ENCODE measurements at places on chromosomes 6 and 20.
A peak's percentile ranks its signal among the peaks of the same experiment; 100 is the strongest.

GRCh38 chr20:56628015-56628872 lies 862 bp upstream of the TFAP2C start:
- DNase-seq, result no peak

- DNase-seq, result peak; percentile 31
Observed at GRCh38 chr6:52574709-52575501, 2.0 kb downstream of the TRAM2 start.

- DNase-seq, result no peak
Observed at GRCh38 chr6:34709386-34709785, 12.8 kb upstream of the ILRUN start.

DNA sequence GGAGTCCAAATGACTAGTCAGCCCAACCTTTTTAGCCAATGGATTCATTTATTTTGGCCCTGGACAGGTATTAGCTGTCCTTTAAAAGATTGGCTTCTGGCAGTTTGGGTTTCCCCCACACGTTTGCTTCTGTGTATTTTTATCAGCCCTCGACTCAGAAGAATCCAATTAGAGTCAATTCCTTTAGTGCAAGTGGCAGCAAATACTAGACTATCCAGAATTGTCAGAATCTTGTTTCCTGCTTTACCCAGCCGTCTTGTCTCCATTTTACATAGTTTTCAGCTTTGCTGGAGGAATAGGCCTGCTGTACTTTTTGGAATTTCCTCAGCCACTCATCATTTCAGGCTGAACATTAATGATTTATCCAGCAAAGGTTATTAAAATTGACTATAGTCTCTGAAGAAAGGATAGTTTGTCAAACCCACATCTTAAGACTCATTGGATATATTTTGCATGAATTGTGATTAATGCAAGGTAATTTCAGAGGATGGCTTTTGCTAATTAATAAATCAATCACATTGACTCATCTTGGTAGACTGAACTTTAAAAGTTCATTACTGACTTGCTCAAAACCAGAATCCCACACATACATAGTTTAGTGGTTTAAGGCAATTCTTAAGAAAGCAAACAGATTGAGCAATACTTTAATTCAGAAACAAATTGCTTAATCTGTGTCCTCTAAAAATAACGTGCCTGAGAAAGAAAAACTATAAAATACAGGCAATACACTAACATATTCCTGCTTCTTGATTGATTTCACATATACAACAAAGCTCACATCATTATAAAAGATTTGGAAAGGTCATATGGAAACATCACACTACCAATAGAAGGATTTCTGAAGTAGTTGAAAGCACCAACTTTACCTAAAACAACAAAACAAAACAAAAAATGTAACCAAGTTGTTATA lies 62.9 kb upstream of the ZNF217 start:
- DNase-seq, result no peak

DNA sequence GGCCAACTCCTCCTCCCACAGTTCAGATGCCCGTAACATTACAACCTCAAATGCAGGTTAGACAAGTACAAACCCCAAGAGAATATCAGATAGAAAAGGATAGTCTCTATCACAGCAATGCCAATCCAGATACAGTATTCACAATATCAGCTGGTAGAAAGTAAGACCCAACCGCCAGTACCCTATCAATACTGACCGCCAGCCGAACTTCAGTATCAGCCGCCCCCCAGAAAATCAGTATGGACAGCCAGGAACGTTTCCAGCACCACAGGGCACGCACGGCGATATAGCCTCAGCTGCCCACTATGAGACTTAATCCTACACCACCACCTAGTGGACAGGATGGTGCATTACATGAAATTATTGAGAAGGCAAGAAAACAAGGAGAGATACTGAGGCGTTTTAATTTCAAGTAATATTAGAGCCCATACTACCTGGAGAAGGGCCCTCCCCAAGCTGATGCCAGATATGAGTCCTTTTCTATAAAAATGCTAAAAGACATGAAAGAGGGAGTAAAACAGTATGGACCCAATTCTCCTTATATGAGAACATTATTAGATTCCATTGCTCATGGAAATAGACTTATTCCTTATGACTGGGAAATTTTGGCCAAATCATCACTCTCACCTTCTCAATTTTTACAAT lies 17.6 kb upstream of the EIF2S2 start:
- peak; percentile 10 for DNase-seq

- no peak for DNase-seq
Observed at GRCh38 chr6:137740967-137741761, 125.9 kb upstream of the TNFAIP3 start.

DNA sequence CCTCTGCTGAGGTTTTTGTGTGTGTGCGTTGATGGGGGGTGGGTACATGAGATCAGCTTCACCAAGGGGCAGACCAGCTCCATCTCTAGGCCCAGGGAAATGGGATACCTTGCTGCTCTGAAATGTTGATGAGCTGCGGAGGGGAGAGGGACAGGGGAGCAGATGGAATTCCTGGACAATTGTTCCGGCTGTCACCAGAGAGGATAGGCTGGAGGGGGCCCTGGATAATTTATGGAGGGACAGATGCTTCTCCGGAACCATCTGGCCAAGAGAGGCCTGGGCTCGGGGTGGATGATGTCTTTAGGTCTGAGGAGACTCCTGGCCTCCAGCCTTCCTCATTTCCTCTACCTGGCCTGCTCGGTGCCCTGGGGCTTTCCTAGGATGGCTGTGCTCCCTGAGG lies 1.9 kb upstream of the TJAP1 start:
- no peak for DNase-seq

- DNase-seq, result no peak
Observed at GRCh38 chr20:19815553-19815991, 57.5 kb downstream of the RIN2 start.

GRCh38 chr20:44747166-44748004 lies 1.7 kb downstream of the KCNK15 start:
- DNase-seq, result peak; percentile 17

- DNase-seq, result no peak
Observed at GRCh38 chr6:136337606-136338005, 48.0 kb upstream of the BCLAF1 start.

DNA sequence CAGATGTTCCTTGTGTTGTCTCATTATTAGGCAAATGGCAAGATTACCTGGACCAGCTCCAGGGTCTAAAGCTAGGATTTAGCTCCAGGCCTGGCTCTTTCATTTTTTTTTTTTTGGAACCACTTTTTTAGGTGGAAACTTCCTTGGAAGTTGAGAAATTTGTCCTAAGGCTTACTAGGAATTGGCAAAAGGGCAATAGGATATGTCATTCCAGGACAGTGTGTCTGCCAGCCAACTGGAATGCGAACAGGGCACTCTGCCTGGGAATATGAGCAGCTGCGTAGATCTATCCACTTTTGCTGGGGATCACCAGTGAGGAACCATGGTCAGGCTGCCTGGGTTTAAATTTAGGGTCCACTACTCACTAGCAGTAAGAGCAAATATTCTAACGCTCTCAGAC lies 304.0 kb downstream of the TSHZ2 start:
- no peak for DNase-seq

- no peak for DNase-seq
Observed at GRCh38 chr6:153192943-153193885, 62.1 kb upstream of the RGS17 start.

GRCh38 chr6:43433148-43433547 lies 5.8 kb downstream of the ABCC10 start:
- DNase-seq, result no peak

Data from activated CD8-positive, alpha-beta memory T cell treated with anti-CD3 and anti-CD28 coated beads for 4 hours (primary cell).